ENCODE measurements at places on chromosomes 5 and 9.

DNA sequence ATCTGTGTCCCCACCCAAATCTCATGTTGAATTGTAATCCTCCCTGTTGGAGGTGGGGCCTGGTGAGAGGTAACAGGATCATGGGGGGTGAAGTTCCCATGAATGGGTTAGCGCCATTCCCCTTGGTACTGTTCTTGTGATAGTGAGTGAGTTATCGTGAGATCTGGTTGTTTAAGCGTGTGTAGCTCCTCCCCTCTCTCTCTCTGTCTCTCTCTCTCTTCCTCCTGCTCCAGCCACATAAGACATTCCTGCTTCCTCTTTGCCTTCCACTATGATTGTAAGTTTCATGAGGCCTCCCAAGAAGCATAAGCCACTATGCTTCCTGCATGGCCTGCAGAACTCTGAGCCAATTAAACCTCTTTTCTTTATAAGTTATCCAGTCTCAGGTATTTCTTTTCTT lies 28.8 kb downstream of the C5orf15 start:
- DNase-seq: no peak

GRCh38 chr9:116094846-116095245 lies 58.7 kb upstream of the PAPPA start:
- no peak for DNase-seq

DNA sequence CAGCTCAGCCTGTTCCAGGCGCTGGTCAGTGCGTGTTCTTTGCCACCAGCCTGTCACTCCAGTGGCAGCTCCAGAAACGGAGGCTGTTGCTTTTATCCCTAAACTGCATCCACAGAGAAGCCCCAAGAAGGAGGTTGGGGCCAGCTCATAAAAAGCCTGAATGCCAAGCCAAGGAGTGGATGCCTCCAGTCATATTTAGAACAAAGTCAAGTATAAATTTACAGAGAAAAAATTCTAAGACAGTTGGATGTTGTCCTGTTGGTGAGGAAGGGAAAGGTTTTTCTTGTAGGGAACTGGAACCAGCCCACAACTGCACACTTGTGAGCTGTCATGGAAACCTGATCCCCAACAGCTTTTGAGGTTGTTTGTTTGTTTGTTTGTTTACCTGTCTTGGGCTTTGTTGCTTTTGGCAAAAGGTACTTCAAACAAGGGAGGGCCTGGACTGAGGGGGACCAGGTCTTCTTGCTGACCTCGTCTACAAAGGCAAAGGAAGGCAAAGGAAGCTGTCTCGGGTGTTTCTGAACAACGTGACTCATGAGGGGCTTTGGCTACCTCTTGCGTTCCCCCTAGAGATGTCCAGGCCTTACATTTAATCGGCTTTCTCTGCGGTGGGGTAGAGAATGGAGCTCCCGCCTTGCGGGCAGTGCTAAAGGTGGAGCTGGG lies 36.7 kb downstream of the OLFML2A start:
- no peak for DNase-seq

- no peak for DNase-seq
These were observed 94.0 kb downstream of the RCL1 start for GRCh38 chr9:4886698-4887097.

- DNase-seq: no peak
These were observed 62.9 kb upstream of the TNFAIP8 start for GRCh38 chr5:119292701-119293515.

GRCh38 chr5:55307383-55308253 lies at the start of the genes DHX29 and MTREX:
Gene DHX29, minus strand, starts transcription at chr5:55307694. Its CDS starts 121 bp downstream, at chr5:55307573.
Gene MTREX, plus strand, starts transcription at chr5:55307989. Its CDS starts 25 bp downstream, at chr5:55308014.
- DNase-seq: peak; percentile 58

GRCh38 chr5:17037751-17038150 lies 101.7 kb upstream of the MYO10 start:
- DNase-seq: no peak

DNA sequence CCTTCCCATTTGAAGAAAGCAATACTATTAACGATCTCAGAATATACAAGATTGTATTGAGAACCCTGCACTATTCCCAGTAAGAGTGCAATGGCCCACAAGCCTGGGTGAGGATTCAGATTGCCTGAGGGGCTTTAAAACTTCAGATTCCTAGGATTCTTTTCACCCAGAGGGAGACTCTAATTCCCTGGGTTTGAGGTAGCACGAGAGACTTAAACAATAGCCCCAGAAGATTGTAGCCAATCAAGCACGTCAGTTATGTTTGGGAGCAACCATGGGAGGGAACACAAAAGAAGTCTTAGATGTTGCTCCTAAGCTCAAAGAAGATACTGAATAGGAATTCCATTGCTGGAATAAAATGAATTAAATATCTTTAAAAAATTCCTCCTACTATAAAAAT lies 17.9 kb downstream of the MRPS27 start:
- no peak for DNase-seq

DNA sequence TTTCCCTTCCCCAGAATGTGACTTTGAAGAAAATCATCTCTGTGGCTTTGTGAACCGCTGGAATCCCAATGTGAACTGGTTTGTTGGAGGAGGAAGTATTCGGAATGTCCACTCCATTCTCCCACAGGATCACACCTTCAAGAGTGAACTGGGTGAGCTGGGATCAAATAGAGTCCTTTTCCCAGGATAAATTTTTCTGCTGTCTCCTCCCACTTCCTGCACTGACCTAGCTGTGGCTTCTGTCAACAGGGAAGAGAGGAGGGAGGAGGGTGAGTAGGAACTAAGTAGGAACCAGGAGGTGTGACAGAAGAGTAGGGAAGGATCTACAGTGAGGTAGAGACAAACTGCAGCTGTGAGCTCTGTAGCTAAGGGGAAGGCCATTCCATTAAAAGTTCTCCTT lies 69.3 kb downstream of the MAMDC2 start:
- no peak for DNase-seq

- no peak for DNase-seq
These were observed 419.9 kb downstream of the BNC2 start for GRCh38 chr9:16450578-16450977.

DNA sequence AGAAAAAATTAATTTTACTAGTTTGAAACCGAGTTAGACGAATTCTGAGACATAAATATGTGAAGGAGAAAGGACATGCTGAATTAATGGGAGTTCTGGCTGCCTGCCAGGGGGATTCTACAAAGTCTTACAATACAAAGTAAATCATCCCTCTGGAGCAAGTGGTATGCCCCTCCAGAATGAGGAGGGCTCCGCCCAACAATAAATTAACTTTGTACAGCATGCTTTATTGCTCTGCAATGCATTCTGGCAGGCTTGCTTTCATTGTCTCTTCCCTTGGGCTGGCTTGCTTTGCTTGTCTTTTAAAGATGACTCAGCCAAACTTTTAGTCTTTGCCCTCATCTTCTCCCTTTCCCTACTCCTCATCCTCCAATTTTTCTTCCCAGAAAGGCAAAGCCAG lies 11.7 kb upstream of the PCDHB1 start:
- DNase-seq: no peak

DNA sequence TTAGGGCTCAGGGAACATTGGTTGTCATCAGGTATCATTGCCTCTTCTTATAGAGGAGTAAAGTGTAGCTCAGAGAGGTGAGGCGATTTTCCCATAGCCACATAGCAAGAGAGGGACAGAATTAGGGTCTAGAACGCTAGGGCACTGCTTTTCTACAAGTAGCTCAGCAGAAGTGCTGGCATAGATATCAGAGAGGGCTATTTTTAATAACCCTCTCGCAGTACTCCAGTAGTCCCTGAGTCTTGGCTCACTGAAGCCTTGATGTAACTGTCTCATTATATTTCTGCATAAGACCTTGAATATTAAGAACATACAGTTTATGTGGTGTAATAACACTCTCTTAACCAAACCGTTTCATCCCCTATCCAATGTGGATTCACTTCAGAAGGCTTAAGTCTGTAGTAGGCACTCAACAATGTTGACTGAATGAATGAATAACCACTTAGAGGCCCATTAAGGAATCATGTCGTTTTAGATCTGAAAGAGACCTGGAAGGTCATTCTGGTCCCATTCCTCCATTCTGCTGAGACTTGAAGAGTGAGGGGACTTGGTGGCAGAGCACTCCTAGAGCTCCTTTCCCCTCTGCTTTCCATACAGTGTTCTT lies 4.7 kb upstream of the FRMPD1 start:
- no peak for DNase-seq

DNA sequence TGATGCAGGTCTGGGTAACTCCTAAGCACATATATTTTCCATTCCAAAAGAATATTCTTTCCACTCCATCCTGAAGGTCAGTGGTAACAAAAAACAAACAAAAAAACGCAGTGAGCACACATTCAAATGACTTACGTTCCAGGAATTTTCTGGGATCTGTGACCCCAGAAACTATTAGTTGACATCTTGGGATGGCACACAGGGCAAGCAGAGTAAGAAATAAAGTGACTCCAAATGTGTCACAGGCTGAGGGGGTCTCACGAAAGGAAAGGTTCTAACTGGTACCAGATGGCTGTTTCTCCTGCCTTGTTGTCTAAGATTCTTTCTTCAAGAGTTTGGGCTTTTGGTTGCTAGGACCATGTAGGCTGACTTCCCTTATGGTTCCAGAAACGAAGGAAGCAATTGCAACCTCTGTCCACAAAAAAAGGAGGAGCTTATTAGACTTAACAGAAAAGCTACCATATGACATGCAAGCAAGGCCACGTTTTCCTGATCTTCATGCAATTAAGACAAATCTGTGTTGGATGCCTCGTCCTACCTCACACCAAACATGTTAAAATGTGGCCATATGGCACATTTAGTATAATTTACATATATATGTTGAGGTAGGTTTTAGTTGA lies 32.7 kb downstream of the PTGS1 start:
- DNase-seq: no peak

- no peak for DNase-seq
These were observed 799.1 kb downstream of the TAF11L14 start for GRCh38 chr5:18433336-18433735.

GRCh38 chr5:108561416-108562204 lies 179.7 kb upstream of the FBXL17 start:
- no peak for DNase-seq

GRCh38 chr9:114098021-114098935 lies 814 bp downstream of the KIF12 start:
- no peak for DNase-seq

- no peak for DNase-seq
These were observed 93.2 kb downstream of the ZFAND5 start for GRCh38 chr9:72271613-72272478.

DNA sequence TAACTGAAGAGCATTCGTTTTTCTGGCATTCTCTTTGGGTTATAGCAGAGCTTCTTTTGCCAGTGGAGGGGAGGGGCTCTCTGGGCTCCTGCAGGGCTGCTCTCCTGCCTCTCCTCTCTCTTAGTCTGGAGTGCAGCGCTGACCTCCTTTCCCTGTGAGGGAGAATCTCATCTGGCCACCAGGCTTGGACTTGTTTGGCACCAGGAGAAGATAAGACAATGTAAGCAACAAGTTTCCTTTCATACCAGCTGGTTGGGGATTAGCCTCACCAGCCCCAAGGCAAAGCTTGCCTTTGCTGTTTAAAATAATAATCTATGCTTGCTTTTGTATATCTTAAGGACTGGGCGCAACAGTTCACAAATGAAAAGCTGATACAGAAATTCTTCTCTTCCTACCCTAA lies 196.4 kb downstream of the TLE4 start:
- DNase-seq: no peak

- no peak for DNase-seq
These were observed 14.5 kb downstream of the SURF6 start for GRCh38 chr9:133321411-133321935.

DNA sequence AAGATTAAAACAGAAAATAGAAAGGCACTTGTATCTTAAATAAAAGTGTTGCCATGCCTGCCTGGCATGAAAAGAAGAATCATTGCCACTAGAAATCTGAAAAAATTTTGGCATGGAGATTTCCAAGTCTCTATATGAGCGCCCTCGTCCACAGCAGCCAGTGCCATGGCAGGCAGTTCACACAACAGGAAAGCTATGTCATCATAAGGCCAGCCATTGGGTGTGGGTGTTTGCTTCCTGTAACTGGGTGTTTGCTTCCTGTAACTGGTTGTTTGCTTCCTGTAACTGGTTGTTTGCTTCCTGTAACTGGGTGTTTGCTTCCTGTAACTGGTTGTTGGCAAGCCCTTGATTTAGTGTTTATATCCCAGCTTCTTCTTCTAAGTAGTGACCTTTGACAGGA lies 446.7 kb downstream of the IRX1 start:
- peak; percentile 35 for DNase-seq

DNA sequence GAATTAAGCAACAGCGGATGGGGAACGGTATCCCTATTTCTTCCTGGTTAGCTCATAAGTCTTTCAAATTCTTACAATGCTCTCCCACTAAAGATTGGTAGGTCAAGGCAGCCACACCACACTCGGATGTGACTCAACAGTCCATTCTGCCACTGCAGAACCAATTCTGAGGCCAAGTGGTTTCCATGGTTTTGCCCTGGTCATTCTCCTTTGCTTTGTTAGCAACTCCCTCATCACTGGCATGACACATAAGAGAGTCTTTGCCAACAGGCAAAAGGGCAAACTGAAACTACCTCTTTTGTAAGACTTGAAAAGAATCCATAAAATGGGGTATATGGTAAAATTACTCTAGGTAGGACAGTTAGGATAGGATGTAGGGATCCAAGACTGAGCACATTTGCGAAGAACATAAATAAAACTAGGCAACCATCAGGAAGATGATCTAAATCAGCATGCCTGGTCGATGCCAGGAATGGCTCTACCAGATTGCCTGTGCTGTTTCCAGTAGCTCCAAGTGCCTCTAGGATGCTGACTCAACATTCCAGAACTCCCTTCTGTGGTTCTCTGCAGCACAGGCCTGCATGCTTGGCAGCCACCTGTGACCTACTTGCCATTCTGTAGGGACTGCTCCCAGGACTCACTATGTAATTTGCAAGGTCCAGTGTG lies 105.4 kb downstream of the DCP2 start:
- DNase-seq: no peak

DNA sequence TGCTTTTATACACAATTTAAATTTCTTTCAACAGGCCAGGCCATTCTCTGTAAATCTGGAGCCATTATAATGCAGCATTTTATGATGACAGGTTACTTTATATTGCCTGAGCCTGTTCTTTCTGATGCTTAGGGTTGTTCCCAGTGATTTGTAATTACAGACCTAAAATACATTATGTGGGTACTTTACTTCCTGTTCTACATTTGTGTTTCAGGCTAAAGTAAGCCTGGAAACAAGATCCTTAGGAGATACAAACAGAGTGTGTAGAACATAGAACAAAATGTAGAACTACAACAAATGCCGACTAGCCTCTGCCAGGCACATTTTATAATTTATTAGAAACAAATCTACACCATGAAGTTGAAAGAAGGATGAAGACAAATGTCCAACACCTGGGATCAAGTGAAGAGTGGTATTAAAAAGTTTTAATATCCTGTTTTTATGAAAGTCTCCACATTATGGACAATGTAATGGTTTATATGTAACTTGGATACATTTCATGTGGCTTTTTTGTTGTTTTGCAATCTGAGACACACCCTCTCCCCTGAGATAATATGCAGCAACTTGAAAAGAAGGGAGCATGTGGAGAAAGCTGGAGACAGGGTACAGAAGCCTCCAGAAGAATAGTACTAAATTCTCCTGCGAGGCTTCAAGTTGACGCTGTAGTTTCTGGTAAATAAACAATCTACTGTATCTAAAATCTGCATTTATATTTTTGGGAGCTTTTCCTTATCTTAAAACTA lies 46.9 kb downstream of the VCAN start:
- DNase-seq: no peak

GRCh38 chr5:19314840-19315239 lies 673.2 kb downstream of the CDH18 start:
- no peak for DNase-seq

GRCh38 chr5:55620009-55620765 lies 85.4 kb upstream of the PLPP1 start:
- DNase-seq: no peak

- DNase-seq: no peak
These were observed 57.7 kb downstream of the PDE6A start for GRCh38 chr5:149886692-149887470.
